ENCODE measurements at places on chromosomes 16 and 17.

GRCh38 chr17:8163978-8164814, 1.4 kb upstream of the VAMP2 start:
- peak; percentile 85 for DNase-seq

- no peak for DNase-seq
Measured at GRCh38 chr17:40399185-40399584, 18.5 kb downstream of the TOP2A start.

GRCh38 chr16:23484510-23485256, 25.6 kb downstream of the GGA2 start:
- no peak for DNase-seq

- DNase-seq: no peak
Measured at GRCh38 chr17:42759982-42760651, 910 bp upstream of the RAMP2 start.

GRCh38 chr17:58452738-58453137, 35.4 kb upstream of the RNF43 start:
- DNase-seq: no peak

GRCh38 chr17:78409191-78409928, 30.9 kb downstream of the PGS1 start:
- no peak for DNase-seq

- DNase-seq: no peak
Measured at GRCh38 chr16:82833378-82833993, 206.7 kb downstream of the CDH13 start.

DNA sequence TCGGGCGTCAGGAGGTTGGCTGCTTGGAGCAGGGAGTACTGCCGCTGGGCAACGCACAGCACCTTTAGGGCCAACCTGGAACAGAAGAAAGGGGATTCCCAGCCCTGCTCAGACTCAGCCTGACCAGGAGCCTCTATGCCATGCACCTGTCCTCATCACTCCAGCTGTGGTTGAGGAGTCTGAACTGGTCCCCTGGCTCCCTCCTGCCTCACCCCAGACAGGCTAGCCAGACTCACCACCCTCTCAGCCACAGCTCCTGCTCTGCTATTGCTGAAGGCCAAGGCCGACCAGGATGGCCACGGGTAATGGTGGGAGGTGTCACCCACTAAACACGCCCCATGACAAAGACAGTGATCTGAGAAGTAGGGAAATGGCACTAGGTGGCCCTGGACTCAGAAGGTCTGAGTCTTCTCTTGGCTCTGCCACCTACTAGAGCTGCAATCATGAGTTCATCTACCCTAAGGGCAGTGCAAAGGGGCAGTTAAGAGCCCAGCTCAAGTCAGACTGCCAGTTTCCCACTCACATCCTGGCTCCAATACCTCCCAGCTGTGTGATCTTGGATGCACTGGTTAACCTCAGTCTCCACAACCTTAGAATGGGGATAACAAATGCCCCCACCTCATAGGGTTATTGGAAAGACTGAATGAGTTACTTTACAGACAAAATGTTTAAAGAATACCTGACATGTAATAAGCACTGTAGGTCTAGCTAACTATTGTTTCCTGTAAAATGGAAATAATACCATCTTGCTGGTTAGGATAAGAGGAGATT, 13.8 kb upstream of the GFAP start:
- DNase-seq: no peak

GRCh38 chr17:27670791-27671590, 40.0 kb downstream of the LGALS9 start:
- no peak for DNase-seq

DNA sequence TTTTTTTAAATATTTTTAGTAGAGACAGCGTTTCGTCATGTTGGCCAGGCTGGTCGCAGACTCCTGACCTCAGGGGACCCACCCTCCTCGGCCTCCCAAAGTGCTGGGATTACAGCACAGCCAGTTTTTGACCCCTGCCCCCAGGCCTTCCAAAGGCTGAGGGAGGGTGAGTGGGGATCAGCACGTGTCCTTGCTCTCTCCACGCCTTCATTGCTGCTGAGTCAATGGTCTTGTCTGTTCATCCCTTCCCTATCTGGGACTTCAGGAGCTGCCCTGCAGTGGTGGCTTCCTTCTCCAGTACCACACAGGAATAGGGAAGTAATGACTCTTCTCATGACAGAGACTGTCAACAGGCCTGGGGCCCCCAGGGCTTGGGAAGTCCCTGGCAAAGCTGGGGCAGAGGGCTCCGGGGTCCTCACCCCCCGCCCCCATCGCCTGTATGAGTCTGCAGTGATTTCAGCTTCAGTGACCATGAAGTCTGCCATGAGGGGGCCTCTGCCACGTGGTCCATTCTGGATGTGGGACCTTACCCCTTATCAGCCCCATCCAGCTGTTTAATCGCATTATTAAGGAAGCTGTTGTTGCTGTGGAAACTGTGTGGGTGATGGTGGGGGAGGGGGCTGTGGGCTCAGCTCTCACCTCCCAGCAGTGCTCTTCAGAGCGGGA, 6.1 kb downstream of the ABCC3 start:
- DNase-seq: no peak

DNA sequence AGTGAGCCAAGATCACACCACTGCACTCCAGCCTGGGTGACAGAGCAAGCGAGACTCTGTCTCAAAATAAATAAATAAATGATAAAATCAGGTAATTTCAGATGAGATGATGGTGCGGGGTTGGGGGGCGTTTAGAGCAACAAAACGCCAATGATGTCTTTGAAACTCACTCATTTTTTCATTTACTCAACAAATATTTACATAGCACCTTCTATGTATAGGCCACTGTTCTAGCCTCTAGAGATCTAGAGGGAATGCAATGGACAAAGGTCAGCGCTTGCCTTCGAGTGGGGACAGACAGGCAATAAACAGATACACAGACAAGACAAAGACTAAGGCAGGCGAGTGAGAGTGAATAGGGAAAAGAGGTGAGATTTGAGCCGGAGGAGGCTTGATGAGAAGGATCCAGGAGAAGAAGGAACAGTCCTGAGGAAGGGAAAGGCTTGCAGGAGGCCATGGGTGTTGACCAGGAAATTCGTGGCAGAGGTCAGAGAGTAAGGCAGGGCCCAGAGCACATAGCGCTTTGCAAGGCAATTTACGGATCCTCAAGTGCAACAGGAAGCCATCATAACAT, 14.1 kb downstream of the ALDH3A1 start:
- no peak for DNase-seq

GRCh38 chr17:1789936-1790335, 28.1 kb downstream of the SERPINF1 start:
- no peak for DNase-seq

GRCh38 chr17:73463821-73464220, 152.0 kb upstream of the CDC42EP4 start:
- DNase-seq: no peak

Data from activated CD4-positive, alpha-beta memory T cell treated with anti-CD3 and anti-CD28 coated beads, Interleukin-2, amount 10 ng/mL, durations not matched to agents 7 days and 5 days (primary cell).